ENCODE measurements at places on chromosomes 11 and 22.

DNA sequence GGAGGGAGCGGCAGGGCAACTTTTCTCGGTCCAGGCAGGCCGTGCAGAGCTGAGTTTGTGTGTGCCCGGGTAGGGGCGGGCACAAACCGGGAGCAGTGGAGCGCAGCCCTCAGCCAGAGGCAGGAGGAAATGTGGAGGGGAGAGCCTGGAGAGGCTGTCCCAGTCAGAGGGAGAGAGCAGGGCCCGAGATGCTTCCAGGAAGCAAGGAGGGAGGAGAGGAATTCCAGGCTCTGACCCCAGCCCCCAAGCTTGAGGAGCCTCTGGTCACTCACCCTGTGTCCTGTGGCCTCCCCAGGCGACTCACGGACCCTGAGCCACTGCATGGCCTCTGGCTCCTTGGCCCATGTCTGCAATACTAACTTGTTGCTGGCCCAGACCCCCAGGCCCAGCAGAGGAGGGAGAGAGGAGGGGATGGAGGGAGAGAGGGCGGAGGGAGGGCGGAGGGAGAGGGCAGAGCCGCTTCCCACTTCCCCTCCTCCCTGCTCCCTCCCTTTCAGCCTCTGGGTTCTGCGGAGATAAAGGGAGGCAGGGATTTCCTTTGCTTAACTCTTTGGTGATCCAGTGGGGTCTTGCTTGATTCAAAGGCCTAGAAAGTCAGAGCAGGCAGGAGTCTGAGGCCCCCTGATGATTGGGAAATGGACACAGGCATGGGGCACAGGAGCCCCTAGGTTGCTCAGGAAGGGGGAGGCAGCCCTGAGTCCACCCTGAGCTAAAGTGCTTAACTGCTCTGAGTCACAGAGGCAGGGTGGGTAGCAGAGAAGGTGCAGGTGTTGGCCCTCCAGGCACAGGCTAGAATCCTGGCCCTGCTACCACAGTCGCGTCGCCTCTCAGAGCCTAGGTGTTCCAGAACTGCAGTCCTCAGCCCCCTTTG is at the start of gene C1QTNF6:
Gene C1QTNF6, minus strand, starts transcription at position 357 of the 871 bp plus-strand sequence. Its CDS starts 34 bp downstream, at position 323.
- DNase-seq = no peak

GRCh38 chr22:46536537-46537224 is 739 bp downstream of the CELSR1 start:
- DNase-seq = no peak

DNA sequence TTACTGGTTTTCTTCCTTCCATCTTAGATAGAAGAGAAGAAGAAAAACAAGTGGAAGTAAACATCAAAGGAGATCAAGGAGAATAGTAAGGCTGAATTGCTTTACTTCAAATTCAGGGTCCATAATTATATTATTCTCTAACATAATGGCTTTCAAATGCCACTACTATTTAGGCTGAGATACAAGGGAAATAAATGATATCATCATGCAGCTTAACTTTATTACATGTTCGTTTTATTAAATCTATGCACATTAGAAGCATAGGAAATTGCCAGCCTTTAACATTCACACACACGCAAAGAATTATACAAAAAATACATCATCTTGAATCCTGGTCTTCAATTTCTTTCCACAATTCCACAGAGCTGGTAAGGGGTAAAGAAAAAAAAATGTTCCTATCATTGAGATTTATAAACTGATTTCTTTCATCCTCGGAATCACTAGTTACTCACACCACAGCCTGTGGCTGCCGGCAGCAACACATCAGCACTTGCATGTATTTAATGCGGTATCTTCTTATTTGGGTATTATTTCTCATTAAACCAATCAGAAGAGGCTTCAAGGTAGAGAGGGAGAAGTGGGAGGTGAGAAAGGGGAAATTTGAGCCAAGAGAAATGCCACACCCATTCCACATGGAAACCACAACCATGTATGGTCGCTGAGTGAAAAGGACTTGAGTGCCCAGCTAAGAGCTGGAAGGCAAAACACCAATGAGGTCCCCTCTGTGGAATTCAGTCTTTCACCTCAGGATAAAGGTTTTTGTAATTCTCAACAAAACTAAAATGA is 26.3 kb downstream of the SYTL2 start:
- no peak for DNase-seq

DNA sequence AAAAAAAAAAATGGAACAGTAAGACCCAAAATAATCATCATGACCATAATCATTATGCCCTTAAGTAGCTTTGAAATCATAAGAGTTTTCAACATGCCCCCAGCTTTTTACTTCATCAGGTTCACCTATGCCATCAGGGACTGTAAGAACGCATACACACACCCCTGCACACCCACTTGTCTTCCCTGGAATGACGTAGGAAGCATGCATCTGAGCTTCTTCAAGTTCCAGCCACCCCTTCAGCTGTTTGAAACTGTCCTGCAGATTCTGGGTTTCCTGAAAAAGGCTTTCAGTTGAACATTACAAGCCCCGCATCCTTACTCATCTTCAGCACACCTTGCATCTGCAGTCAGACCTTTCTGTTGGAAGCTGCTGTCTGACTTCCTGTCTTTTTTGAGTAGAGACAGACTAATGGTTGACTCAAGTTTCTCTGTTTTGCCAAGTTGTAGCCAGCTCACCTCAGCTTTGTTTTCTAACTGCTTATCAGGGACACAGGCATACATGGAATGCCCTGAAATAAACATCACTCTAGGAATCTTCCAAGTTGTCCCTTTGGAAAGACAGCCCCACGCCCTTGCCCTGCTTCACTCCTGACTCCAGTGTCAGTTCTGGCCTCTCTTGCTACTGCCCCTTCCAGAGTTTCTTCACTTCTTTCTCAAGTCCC is 37.0 kb downstream of the ARHGAP1 start:
- DNase-seq = no peak

- DNase-seq = no peak
These were observed 553 bp downstream of the CD3D start for GRCh38 chr11:118341815-118342489.

GRCh38 chr11:1203505-1204271 is 19.2 kb upstream of the MUC5B start:
- DNase-seq = no peak

DNA sequence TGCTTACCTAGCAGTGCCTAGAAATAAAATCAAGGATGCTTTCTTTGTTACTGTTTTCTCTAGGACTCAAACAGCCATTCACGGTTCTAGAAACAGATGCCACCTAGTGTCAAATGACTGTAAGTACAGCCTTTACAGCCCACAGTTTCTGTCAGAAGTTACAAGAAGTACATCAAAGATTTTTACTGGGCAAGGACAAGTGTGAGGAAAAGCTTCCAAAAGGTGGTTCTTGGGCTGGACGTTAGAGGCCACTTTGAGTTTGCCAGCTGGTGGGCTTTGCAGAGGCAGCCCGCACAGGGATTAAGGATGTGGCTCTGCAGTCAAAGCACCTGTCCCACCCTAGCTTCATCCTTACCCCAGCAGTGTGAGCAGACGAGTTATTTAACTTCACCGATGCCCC is 6.9 kb downstream of the KMT5B start:
- peak; percentile 68 for DNase-seq

DNA sequence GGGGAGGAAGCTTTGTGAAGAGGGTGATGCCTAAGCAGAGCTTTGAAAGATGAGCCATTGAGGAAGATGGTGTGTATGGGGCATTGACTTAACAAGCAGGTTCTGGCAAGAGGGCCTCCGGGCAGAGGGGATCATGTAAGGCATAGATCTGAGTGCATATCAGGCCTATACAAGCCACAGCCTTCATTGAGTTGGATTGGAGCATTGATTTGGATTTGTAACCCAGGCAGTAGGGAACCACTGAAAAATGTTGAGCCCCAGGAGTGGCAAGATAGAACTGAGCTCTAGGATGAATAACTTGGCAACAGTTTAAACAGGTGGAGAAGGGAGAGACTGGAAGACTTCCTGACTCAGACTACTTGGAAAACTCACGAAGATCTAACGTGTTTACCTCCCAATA is 21.4 kb downstream of the PANX1 start:
- DNase-seq = no peak

- DNase-seq = no peak
These were observed 165.1 kb downstream of the CEP164 start for GRCh38 chr11:117492578-117493251.

- peak; percentile 22 for DNase-seq
These were observed 70.4 kb downstream of the MYO7A start for GRCh38 chr11:77198440-77198849.

DNA sequence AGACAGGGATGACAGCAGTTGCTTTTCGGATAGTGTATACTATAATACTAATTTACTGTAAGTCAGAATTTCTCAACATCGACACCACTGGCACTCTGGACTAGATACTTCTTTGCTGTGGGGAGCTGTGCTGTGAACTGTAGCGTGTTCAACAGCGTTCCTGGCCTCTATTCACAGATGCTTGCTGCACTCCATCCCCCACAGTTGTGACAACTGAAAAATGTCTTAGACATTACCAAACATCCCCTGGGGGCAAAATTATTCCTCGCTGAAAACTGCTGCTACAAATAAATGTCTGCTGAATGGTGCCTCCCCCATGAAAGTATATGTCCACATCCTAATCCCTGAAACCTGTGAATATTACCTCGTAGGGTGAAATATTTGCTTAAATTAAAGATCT is 7.5 kb upstream of the SLC15A3 start:
- DNase-seq = no peak

- peak; percentile 44 for DNase-seq
These were observed 76.4 kb upstream of the PPARA start for GRCh38 chr22:46073683-46074504.

DNA sequence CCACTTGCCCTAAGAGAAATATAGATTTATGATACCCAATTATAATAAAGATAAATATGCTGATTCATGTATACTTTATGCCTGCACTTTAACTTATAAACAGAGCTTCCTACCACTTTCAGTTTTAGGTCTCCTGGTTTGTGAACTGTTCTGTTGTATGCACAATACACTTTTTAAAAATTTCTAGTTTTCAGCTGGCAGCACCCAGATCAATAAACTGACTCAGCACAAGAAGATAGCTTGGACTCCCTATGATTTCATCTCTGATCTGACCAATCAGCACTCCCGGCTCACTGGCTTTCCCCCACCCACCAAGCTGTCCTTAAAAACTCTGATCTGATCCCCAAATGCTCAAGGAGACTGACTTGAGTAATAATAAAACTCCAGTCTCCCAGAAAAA is 33.5 kb upstream of the FAM181B start:
- DNase-seq = no peak

DNA sequence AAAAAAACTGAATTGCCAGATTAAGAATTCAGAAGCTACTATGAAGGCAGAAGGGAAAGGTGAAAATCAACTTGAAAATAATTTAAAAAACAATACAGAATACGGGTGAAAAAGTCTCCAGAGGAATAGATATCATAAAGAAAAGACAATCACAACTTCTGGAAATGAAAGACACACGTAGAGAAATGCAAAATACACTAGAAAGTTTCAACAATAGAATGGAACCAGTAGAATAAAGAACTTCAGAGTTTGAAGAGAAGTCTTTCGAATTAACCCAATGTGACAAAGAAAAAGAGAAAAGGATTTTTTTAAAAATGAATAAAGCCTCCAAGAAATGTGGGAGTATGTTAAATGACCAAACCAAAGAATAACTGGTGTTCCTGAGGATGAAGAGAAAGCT is 263.8 kb upstream of the FAT3 start:
- DNase-seq = no peak

GRCh38 chr22:30344447-30345200 is 12.1 kb downstream of the SF3A1 start:
- no peak for DNase-seq

GRCh38 chr22:39343259-39344045 is 6.3 kb upstream of the SYNGR1 start:
- DNase-seq = peak; percentile 26

Measured in dermis microvascular lymphatic vessel endothelial cell (primary cell).